Left ventricle myocardium inferior (tissue), 1 donor: ENCODE measurements at places on chromosomes 7 and 10.

DNA sequence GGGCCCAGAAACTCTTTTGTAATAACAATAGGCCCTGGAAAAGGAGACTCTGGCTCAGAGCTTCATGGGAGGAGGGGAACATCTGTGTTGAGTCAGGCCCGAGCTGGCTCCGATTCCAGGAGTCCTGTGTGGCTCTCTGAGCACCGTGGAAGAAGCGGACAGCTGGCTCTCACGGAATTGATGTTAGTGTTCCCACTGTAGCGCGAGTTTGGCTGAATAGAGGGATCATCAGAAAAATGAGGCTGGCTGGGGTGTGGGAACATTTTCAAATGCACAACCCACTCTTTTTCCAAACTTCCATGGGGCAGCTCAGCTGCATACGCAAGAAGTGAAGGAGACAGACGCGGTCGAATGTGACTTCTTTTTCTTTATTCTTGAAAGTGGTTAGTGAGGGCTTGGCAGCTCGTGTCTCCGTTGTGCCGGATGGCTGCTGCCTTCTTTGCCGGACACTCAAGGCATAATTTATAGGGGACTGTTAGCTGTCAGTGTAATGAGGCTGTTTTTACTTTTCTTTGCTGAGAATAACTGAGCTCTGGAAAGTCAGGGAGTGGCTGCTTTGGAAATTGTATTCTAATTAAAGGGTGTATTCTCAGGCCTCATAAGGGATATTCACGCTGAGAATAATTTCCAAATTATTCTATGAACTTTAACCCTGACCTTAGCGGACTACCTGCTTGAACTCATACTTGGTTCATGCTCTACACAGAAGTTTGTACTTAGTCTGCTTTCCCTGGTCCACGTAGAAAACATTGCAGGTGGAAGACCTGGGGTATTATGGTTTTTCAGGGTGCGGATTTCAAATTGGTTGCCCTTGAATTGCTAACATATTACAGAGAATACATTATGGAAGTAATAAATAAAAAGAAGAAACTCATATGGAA is 23.1 kb downstream of the MDFIC start:
- peaks cover 20% of the 10 kb centered on the region for H3K4me1 ChIP-seq
- H3K4me3 ChIP-seq = peak overlapping the region; percentile 51
- H3K27ac ChIP-seq = peak overlapping the region; percentile 66
- peak; percentile 73 for DNase-seq

GRCh38 chr10:120014031-120014430 is 121.5 kb downstream of the SEC23IP start:
- no peak overlapping the region for H3K27ac ChIP-seq
- H3K4me1 ChIP-seq = no peaks in the 10 kb centered on the region
- H3K27me3 ChIP-seq = peaks cover 63% of the 10 kb centered on the region
- no peak for DNase-seq

- H3K4me1 ChIP-seq = peaks cover 96% of the 10 kb centered on the region
- peak overlapping the region; percentile 89 for H3K27ac ChIP-seq
- no peak for DNase-seq
- no peaks in the 10 kb centered on the region for H3K27me3 ChIP-seq
- H3K36me3 ChIP-seq = no peaks in the 10 kb centered on the region
- no peak overlapping the region for H3K4me3 ChIP-seq
Measured at GRCh38 chr7:151726652-151727578, 150.0 kb downstream of the PRKAG2 start.

DNA sequence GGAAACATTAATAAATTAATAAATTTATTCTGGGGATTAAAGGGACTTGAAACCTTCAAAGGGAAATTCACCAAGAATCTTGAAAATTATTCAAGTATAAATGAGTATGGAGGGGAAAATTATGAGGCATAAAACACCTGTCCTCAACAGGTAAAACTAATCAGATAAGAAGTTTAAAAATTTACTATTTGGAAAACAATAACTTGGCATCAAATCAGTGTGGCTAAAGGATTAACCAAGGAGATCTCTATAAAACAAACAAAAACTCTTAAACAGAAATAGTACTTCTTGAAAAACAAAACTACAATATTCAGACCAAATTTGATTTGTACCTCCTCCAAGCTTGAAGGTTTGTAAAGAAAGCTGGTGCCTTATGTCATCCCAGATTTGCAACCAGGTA is 66.4 kb upstream of the ZNF804B start:
- DNase-seq = no peak
- H3K27me3 ChIP-seq = no peaks in the 10 kb centered on the region
- H3K4me1 ChIP-seq = no peaks in the 10 kb centered on the region
- H3K4me3 ChIP-seq = no peak overlapping the region
- no peaks in the 10 kb centered on the region for H3K36me3 ChIP-seq

- H3K36me3 ChIP-seq = no peaks in the 10 kb centered on the region
- H3K4me1 ChIP-seq = peaks cover 10% of the 10 kb centered on the region
- no peaks in the 10 kb centered on the region for H3K27me3 ChIP-seq
- no peak overlapping the region for H3K27ac ChIP-seq
Measured at GRCh38 chr7:113606325-113606724, 312.5 kb downstream of the PPP1R3A start.

GRCh38 chr10:133165556-133166503 is 5.8 kb downstream of the KNDC1 start:
- H3K36me3 ChIP-seq = no peaks in the 10 kb centered on the region
- peaks cover 95% of the 10 kb centered on the region for H3K27me3 ChIP-seq
- H3K4me1 ChIP-seq = peaks cover 9% of the 10 kb centered on the region
- no peak overlapping the region for H3K27ac ChIP-seq
- H3K4me3 ChIP-seq = no peak overlapping the region
- DNase-seq = no peak

DNA sequence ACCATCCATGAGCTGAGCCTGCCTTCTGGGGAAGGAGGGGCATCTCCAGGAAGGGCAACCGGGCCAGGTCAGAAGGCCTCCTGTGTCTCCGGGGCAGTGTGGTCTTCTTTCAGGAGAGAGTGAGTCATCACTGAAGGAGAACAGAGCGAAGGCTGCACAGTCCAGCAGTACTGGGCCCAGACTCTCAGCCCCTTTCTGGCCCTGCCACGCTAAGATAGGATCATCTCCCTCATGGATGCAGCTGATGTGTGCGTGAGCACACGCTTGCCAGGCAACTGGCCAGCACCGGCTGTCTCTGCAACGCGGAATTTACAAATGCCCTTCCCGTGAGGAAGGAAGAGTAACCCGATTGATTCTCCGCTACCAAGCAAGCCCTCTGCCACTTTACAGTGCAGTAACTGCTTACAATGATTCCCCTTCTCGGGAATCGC is 328.2 kb downstream of the TNS3 start:
- peaks cover 18% of the 10 kb centered on the region for H3K4me1 ChIP-seq
- H3K27ac ChIP-seq = peak overlapping the region; percentile 96
- peak overlapping the region; percentile 76 for H3K4me3 ChIP-seq
- H3K36me3 ChIP-seq = no peaks in the 10 kb centered on the region

DNA sequence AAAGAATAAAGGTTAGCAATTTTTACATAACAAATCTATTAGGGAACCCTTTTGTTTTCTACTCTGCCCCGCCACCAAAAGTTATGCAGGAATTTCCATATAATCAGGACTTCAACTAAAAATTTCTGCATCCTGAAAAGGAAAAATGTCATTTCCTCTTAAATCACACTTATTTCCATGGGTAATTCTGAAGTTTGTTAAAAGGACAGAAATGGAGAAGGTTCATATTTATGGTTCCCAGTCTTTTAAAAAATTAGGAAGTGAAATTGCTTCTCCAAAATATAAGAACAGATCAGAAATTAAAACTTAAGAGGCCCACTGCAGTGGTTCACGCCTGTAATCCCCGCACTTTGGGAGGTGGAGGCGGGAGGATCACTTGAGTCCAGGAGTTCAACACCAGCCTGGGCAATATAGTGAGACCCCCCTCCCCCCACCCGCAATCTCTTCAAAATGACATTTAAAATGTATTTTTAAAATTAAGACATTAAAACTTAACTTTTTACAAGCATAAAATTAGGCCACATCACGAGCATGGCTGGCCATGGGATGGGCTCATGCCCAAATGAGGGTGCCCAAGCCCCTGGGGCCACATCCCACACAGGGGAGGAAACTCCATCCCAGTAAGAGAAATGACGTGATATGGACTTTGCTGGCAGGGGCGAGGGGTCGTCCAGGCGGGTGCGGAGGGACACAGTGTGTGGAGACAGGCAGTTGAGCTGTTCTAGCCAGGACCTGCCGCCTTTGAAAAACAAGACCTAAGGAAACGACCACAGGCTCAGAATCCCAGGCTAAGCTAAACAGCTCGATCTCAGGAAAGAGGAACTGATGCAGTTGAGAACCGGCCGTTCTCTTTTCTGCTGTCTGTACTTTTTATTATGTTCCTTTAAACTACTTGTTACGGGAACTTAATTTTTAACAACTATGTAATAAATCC is 51.3 kb upstream of the NFE2L3 start:
- peak overlapping the region; percentile 16 for H3K27ac ChIP-seq
- H3K36me3 ChIP-seq = no peaks in the 10 kb centered on the region
- no peak overlapping the region for H3K4me3 ChIP-seq
- DNase-seq = no peak
- no peaks in the 10 kb centered on the region for H3K27me3 ChIP-seq

GRCh38 chr7:27992755-27993493 is 187.7 kb downstream of the JAZF1 start:
- no peaks in the 10 kb centered on the region for H3K27me3 ChIP-seq
- no peak for DNase-seq
- no peak overlapping the region for H3K4me3 ChIP-seq
- peaks cover 41% of the 10 kb centered on the region for H3K4me1 ChIP-seq
- no peaks in the 10 kb centered on the region for H3K36me3 ChIP-seq
- no peak overlapping the region for H3K27ac ChIP-seq

- H3K27ac ChIP-seq = no peak overlapping the region
- no peak overlapping the region for H3K4me3 ChIP-seq
- no peaks in the 10 kb centered on the region for H3K27me3 ChIP-seq
- DNase-seq = no peak
Measured at GRCh38 chr7:67344481-67345193, 348.0 kb downstream of the TYW1 start.

GRCh38 chr7:34622182-34622581 is 35.8 kb upstream of the NPSR1 start:
- no peaks in the 10 kb centered on the region for H3K4me1 ChIP-seq
- H3K27me3 ChIP-seq = no peaks in the 10 kb centered on the region
- no peak overlapping the region for H3K27ac ChIP-seq

DNA sequence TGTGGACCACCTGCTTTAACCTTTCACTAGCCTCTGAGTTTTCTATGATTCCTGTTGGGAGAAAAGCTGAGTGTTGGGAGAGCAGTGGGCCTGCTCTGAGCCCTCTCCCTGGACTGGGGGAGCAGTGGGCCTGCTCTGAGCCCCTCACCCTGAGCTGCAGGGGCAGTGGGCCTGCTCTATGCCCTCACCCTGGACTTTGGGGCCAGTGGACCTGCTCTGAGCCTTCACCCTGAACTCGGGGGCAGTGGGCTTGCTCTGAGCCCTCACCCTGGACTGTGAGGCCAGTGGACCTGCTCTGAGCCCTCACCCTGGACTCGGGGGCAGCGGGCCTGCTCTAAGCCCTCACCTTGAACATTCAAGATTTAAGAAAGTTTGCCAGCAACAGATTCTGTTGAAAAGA is 33.4 kb downstream of the AGAP6 start:
- no peaks in the 10 kb centered on the region for H3K36me3 ChIP-seq
- H3K27ac ChIP-seq = no peak overlapping the region
- H3K4me3 ChIP-seq = no peak overlapping the region
- H3K4me1 ChIP-seq = no peaks in the 10 kb centered on the region
- peaks cover 18% of the 10 kb centered on the region for H3K27me3 ChIP-seq

DNA sequence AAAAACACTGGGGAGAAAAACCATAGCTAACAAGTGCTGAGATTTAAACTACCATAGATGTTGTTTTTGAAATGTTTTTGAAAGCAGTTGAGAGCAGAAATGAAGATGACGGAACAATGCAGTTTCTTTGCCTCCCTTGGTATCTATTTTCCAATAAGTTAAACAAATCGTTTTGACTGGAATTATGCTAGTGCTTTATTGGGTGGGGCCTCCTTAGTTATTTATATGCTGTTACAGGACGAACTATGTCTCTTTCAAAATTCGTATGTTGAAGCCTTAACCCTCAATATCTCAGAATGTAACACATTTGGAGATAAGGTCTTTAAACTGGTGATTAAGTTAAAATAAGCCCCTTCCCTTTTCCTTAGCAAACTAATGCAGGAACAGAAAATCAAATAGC is 45.5 kb upstream of the SEPHS1 start:
- H3K4me1 ChIP-seq = no peaks in the 10 kb centered on the region
- peaks cover 5% of the 10 kb centered on the region for H3K27me3 ChIP-seq
- DNase-seq = no peak
- no peak overlapping the region for H3K4me3 ChIP-seq
